ENCODE measurements at places on chromosomes 16 and 17.

DNA sequence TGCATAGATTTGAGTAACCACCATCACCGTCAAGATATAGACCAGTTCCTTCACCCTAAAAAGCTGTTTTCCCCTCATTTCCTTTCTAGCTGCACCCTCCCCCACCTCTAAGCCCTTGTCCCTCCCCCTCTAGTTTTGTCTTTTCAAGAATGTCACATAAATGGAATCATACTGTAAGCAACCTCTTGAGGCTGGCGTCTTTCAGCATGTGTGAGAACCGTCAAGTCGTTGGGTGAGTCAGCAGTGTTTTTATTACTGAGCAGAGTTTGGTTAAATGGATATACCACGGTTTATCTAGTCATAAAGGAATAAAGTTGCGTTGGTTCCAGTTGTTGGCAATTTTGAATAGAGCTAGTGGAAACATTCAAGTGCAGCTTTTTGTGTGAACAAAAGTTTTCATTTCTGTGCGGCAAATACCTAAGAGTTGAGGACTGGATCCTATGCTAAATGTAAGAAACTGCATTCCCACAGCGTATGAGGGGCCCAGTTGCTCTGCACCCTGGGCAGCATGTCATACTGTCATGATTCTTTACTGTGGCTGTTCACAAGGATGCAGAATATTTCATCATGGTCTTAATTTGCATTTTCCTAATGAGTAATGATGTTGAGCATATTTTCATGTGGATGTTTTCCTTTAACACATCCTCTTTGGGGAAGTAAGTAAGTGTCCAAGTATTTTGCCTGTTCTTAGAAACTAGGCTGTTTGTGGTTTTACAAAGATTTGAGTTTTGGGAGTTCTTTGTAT lies 264.3 kb downstream of the CPPED1 start:
- DNase-seq: peak; percentile 44

- no peak for DNase-seq
Observed at GRCh38 chr16:80733407-80733806, 71.0 kb downstream of the CDYL2 start.

- peak; percentile 46 for DNase-seq
Observed at GRCh38 chr17:46044286-46044928, 45.4 kb downstream of the STH start.

DNA sequence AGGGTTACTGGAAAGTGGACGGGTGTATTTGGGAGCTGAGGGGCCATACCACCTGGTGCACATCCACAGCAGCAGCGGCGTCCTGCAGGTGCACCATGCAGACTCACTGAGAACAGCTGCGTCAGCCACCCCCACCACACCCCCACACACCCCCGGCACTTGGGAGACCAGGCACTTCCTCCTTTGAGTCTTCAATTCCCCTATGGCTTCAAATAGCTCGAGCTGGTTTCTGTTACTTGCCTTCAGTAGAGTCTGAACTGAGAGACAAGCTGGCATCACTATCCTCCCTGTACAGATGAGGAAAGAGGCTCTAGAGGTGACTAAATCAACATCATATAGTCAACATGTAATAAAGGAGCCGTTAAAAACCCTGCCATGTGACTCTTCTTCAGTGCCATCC lies 15.4 kb downstream of the CUEDC1 start:
- DNase-seq: no peak

DNA sequence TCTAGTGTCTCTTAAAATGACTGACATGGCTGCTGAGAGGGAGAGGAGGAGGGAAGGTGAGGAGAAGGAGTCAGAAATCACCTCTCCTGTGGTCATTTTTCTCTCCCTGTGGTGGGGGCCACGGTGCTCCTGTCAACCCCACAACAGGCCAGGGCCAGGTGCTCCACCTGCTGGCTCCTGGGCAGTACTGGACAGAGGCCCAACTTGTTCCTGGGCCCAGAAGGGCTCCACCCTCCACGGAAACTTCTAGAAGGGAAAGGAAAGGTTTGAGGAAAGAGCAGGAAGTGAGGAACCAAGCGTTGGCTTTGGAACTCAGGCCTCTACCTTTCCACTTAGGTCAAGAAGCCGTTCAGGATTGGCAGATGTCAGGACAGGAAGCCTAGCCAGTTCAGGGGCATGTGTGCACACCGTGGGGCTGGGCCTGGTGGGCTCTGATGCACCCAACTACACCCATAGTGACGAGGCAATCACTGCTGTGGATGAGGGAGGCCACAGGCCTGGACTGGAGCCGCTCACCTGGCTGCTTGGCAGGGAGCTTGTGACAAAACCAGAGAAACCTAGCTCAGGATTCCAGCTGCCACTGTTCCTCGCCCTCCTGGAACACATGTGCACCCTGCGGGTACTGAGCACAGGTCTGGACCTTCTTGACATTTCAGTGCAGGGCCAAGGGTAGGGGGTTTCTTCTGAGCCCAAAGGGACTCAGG lies 36.1 kb downstream of the WNT3 start:
- peak; percentile 12 for DNase-seq

GRCh38 chr17:57727630-57728175 lies 17.4 kb downstream of the CCDC182 start:
- DNase-seq: no peak

GRCh38 chr16:6977916-6978315 lies 354.7 kb upstream of the RBFOX1 start:
- DNase-seq: no peak

- no peak for DNase-seq
Observed at GRCh38 chr17:208429-208828, 27.0 kb upstream of the DOC2B start.

Data from stimulated activated CD4-positive, alpha-beta T cell treated with anti-CD3 and anti-CD28 coated beads, Interleukin-2, amount 100 ng/mL, for 24 hours (primary cell).